ENCODE measurements at places on chromosomes 6 and 20.

DNA sequence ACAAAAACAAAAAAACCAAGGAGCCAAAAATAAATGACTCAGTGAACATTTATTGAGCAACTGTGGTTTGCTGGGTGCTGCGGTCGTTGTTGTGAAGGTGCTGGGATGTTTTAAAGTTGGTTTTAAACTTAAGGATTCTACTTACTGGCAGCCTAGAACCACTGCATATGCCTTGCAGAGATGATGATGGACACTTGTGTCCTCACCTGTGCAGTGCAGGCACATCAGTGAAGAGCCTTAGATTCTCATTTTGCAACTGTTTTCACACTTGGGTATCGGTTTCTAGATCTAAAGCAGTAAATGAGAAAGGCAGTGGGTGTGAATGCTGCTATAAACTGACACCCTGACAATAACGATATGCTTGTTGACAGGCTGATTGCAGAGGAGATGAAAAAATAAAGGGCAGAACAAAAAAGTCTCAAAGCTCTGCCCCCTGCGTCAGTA lies 68.8 kb downstream of the UTRN start:
- DNase-seq, result no peak

DNA sequence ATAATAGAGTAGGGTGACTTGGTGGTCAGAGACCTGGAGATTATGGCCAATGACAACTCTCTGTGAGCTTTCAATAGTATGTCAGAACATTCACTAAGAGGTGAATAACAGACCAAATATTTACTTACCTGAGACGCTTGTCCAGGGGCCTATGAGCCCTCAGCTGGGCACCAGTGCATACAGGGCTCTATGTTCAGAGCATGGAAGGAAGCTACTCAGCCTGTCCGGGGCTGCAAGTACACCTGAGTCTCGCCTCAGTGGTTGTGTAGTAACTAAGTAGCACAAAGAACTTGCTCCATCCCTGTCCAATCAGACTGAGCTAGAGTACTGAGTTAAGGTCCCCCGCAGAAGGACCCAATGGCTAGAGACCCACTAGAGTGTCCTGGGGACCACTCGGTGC lies 11.6 kb upstream of the SCGN start:
- DNase-seq, result no peak

DNA sequence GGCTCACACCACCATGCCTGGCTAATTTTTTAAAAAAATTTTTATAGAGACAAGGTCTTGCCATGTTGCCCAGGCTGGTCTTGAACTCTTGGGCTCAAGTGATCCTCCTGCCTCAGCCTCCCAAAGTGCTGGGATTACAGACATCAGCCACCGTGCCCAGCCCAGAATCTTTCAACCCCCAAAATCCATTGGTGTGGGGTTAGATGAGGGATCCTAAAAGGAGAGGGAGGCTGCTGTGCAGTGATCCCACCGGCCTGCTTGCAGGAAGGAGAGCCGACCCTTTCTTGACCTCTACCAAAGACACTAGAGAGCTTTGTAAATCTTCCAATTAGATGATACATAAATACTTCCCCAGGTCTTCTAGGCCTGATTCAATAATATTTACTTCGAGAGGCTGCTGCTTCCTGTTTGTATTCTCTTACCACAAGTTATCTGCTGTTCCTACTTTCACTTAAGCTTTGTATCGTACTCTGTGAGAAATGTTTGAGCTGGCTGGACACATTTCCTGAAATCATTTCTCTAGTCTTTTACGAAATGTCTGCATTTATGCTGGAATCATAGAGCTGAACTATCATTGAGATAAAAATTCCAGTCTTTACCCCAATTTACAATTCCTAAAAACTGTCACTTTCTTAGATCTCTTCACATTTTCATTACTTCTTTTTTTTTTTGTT lies 49.3 kb upstream of the IER3 start:
- no peak for DNase-seq

DNA sequence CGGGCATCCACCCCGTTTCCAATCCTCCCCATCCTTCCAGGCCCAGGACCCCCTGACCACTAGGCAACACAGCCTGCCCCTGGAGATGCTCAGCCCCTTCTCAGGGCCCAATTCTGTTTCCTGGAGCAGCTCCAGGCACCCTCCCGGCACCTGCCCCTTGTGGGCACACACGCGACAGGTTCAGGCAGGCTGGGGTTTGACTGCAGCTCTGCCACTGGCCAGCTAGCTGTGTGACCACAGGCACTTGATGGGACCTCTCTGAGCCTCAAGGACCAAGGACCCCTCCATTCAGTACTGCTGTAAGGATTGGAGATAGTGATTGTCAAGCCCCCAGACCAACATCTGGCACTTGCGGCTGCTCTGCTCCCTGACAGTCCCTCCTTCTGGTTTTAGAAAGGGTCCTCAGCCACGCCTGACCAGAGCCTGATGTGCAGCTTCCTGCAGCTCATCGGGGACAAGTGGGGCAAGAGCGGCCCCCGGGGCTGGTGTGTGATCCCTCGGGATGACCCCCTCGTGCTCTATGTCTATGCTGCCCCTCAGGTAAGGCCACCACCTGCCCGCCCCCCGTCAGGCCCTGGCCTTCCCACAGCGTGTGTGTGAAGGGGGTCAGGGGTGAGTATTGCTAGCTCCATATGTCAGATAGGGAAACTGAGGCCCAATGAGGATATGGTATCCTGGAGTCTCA lies 21.7 kb downstream of the FGD2 start:
- no peak for DNase-seq

- no peak for DNase-seq
Measured at GRCh38 chr6:49868951-49869529, 2.7 kb upstream of the CRISP1 start.

DNA sequence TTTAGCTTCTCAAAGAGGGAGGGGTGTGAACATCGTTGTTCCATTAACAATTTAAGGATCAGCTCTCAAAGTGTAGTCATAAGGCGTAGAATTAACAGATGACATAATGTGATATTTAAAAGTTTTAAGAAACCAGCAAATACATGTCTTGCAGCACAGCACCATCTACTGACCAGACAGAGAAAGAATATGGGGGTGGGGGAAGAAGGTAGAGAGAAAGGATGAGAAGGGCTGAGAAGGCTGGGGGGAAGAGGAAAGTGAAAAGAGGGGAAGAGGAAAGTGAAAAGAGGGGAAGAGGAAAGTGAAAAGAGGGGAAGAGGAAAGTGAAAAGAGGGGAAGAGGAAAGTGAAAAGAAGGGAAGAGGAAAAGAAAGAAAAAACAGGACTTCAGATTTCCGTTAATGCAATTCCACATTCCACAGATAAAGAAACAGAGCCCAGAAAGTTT lies 80.9 kb downstream of the HAO1 start:
- no peak for DNase-seq

- no peak for DNase-seq
Measured at GRCh38 chr6:151661928-151662327, 145.6 kb upstream of the ESR1 start.

DNA sequence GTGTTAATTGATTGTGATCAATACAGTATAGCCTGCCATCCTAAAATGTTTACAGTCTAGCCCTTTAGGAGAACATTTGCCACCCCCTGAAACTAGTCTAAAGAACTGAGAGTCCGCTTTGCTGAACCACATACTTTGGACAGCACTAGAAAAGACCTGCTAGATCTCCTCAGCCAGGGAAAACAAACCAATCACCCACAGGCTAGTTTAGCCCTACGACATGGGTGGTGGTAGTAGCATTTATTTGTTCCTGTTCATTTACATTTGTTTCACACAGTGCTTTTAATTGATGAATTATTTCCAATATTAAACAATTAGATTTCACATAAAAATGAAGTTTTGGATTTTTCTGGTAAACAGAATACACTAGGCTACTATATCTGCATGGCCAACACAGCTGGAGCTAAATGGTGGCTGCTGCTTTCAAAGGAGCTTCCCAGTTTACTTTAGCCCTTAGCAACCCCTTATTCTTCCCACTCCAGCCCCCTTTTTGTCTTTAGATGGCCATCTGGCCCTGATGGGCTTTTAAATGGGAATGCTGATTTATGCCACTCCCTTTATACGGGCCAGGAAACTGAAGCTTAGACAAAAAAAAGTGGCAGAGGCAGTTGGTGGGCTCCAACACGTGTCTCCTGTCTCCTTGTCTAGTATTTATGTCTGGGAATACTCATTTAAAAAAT lies 72.4 kb downstream of the ADGRG6 start:
- DNase-seq, result no peak

GRCh38 chr20:45817376-45818194 lies 5.1 kb downstream of the UBE2C start:
- DNase-seq, result no peak

GRCh38 chr6:150373260-150373701 lies 4.5 kb downstream of the IYD start:
- no peak for DNase-seq

- DNase-seq, result no peak
Measured at GRCh38 chr6:64750910-64751309, 956.1 kb downstream of the EYS start.

GRCh38 chr20:39837561-39837960 lies 851.5 kb downstream of the MAFB start:
- DNase-seq, result no peak

DNA sequence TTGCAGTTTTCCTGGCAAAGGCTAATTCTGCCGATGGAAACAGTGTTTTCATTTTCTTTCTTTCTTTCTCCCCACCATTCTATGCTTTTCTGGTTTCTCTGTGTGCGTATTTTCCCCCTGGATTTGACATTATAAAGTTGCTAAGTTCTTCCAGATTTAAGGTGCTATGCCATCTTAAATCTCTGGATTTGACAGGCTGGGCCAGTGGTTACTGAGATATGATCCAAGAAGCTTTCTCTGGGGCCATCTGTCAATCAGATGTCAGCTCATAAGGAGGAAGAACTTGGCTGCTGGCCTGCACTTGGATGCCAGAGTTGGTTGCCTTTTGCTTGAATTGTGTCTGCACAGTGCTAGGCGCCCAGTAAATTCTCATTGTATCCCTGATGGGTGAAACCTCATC lies 39.7 kb downstream of the SLC2A10 start:
- no peak for DNase-seq

DNA sequence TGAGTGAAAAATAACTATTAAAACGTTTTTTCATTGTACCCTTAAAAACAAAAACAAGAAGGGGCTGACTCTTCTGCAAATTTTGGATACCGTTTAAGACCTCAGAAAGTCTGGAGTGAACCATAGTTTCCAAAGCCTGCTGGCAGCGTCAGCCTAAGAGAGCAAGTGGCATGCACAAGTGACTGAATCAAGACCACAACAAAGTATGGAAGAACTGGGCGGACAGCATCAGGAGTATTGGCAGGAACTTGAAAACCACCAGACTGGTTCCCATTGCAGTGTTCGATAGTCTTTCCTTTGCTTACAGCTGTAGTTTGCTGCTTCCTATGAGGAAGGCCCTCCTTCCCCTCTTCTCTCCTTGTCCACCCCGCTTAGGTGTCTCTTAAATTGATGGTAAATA lies 33.7 kb upstream of the MYLIP start:
- no peak for DNase-seq

- DNase-seq, result no peak
Measured at GRCh38 chr6:68691120-68691519, 56.0 kb downstream of the ADGRB3 start.

- no peak for DNase-seq
Measured at GRCh38 chr6:159973951-159974350, 5.1 kb downstream of the IGF2R start.

DNA sequence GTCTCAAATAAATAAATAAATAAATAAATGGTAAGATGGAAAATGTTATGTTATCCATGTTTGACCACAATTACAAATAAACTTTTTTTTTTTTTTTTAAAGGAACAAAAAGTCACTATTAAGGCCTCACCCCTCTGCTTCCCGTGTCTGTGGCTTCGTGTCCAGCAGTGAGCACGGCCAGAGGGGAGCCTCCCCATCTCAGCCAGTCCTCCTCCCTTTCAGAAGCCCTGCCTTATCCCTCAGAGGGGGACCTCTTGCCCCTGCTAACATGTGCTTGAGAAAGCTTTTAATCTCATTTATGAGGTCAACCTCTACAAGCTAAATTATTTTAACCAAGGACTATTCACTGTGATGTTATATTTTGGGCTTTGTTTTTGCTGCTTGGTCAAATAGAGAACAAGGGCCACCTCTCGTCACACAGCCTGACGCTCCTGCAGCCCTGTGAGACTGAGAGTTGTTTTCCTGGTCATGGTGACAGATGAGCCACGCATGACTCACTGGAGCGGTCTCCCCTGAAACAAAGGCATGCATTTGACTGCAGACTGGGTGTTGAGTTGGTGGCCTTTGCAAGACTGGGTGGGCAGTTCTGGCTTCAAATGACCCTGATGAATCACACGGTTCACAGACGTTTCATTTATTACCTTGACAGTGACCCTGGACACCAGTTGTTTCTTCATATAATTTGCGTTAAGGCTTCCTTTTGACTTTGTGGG lies 131.8 kb downstream of the TIAM2 start:
- DNase-seq, result peak; percentile 64

DNA sequence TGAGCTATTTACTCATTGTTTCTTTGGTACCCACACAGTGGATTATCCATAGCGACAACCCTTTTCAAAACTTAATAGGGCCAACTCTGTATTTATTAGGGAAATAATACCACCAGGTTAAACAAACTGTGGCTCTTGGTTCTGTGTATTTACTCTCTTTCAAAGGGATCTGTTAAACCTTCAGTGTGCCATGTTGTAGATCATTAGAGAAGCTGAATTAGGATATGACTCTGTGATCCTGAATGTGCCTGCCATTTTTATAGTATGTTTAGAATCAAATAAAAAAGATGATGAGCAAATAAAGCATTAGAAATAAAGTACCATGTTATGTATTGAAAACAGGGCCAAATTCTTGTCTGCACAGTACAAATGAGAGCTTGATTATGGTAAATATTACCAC lies 25.0 kb upstream of the SLC35D3 start:
- no peak for DNase-seq

GRCh38 chr20:25006431-25007167 lies 14.0 kb upstream of the APMAP start:
- no peak for DNase-seq

DNA sequence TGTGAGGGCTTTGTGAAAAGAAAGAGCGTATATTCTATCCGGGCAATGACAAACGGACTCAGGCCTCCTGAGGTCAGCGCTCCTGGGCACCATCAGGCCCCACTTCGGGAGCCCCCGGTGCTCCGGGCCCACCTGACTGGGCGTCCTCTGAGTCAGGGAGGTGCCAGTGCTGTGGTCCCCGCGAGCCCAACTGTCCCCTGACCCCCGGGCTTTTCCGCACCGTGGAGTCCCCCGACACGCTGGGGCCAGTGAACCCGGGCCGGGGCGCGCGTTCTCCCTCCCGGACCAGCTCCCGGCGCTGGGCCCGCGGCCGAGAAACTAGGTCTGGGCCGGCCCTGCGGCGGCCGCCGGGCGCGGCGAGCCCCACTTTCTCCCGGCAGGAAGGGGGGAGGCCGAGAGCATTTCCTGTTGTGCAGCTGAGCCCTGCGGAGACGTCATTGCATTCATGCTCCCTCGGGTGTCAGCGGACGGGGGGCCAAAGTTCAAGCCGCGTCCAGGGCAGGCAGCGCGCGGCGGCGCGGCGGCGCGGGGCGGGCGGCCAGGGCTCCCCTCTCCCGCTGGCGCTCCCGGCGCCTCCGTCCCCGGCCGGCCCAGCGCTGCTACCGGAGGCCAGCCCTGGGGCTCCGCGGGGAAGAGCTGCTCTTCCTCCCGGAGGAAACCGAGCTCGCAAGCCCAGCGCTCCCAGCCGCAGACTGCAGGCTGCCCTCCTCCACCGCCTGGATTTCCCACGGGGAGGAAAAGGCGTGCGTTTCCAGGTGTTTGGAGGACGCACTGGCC lies 18.3 kb downstream of the HIVEP2 start:
- DNase-seq, result peak; percentile 43
